ENCODE measurements at places on chromosomes 6 and 20. TPM values are rescaled to one million over a fixed set of nuclear protein-coding genes. Genes with fewer than 3 reads are reported as not detected.

Gene CHRNA4
- not detected for total RNA-seq

Gene SLC26A8
- total RNA-seq = not detected

Gene C6orf58
- total RNA-seq = not detected

Gene MYLIP
- total RNA-seq = 1.1 TPM

Gene SIRPB2
- total RNA-seq = 0.15 TPM

Gene CST9
- total RNA-seq = not detected

Gene NFATC2
- total RNA-seq = not detected

Gene TCF15
- not detected for total RNA-seq

Gene PSORS1C1
- total RNA-seq = 2.4 TPM

Gene HRH3
- total RNA-seq = not detected

Data from hair follicular keratinocyte (primary cell).